ENCODE measurements at places on chromosomes 12 and 14.
A peak's percentile ranks its signal among the peaks of the same experiment; 100 is the strongest.

- DNase-seq = no peak
Observed at GRCh38 chr14:67973436-67973835, 153.9 kb downstream of the RAD51B start.

DNA sequence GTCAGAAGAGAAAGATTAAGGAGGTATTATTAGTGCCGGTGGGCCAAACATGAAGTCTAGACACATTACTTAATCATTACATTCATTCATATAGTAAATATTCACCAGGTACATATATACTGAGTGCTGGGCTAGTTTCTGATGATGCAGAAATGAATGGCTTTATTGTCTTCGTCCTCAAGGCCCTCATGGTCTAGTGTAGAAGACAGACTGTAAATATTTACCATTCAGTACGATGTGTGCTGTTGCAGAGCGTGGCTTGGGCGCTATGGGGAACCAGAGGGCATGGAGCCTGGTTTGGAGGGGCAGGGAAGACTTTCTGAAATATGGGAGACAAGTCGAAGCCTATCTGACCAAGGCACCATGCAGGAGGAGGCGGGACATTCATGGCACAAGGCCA lies 37.0 kb upstream of the TCL1B start:
- DNase-seq = no peak

GRCh38 chr14:74627076-74627475 lies 15.0 kb upstream of the LTBP2 start:
- DNase-seq = no peak

- DNase-seq = no peak
Observed at GRCh38 chr12:125996443-125996842, 931.2 kb downstream of the AACS start.

- peak; percentile 8 for DNase-seq
Observed at GRCh38 chr14:99430491-99430890, 50.2 kb downstream of the SETD3 start.

- peak; percentile 83 for DNase-seq
Observed at GRCh38 chr14:96167224-96168148, 37.2 kb upstream of the BDKRB2 start.

DNA sequence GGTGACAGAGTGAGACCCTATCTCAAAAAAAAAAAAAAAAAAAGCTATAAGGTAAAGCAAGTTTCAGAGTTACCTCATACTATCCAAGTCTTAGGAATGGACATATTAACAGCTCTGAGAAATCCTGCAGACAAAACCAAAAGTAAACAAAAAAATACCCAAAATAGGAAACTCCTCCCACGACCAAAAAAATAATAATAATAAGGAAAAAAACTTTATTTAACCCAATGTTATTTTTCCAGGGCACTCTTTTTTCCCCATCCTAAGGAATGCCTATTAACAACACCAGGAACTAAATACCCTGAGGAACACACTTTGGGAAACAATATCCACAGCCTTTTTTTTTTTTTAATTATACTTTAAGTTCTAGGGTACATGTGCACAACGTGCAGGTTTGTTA lies 135.5 kb upstream of the CCND2 start:
- no peak for DNase-seq

DNA sequence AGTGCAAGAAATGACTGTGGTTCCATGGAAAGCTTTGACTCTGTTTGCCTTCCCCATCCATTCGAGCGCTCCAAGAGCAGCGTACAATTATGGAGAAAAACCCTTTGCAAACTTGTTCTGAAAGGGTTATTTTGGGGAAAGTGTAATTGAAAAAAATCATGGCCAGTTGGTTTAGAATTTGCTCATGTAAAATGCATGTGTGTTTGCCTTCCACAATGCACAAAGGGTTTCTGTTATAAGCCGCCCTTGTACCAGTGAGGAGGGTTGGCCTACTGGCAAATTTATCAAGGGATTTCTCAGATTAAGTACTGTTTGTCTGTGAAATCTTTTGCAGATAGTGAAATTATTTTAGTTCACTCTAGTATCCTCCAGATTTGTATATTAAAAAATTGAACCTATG lies 62.7 kb upstream of the PELI2 start:
- DNase-seq = no peak

GRCh38 chr12:99772274-99772673 lies 124.7 kb downstream of the GARIN6 start:
- no peak for DNase-seq

DNA sequence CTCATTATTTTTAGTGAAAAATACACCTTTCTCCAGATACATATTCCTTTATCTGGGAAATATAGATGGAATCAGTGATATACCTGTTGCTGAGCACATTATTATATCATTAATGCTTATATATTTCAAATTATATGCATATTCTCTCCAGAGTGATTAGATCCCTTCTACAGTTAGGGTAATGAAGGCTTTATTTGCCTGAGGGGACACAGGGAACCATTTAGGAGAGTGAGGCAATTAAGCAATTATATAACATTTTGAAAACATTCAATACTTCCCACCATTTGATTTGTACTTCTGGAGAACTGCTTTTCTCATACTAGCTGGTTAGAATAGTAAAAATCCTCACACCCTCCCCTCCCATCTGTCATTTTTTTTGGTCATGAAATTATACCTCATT lies 212.8 kb upstream of the NOVA1 start:
- DNase-seq = no peak

DNA sequence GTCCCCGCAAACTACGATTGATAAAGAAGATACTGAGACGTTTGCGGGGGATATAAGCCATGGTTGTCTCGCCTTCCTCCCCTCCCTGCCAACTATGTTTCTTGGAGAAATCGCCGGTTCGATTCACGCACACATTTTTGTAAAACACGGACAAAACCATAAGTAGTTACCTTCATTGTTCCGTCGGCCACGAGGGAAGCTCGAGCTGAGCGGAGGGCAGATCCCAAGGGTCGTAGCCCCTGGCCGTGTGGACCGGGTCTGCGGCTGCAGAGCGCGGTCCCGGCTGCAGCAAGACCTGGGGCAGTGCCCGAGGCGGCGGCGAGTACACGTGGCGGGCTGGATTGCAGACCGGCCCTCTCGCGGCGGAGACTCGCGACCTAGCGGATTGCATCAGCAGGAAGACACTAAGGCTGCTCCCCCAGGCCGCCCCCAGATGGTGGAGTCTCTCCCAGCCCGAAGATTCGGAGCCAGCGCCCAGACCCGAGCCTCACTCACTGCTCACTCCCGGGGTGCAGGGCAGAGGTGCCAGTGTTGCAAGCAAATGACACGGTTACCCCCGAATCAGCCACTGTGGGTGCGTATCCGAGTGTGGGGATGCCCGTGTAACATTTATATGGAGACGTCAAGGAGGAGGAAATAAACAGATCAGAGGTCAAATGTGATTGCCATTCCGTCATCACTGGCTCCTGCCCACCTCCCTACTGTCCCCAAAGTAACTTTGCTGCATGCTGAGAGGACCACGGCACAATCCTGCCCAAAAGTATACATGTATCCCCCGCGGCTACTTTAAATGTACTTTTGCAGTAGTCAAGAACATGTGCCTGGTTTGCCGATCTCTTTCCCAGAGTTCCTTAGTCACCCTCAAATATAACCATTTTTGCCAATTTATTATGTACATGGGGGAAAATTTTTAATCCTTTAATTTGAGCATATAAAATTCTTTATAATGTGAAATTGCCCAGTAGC lies at the start of gene BCAT1:
BCAT1 (minus strand) TSS at position 345 of the 966 bp plus-strand sequence; CDS start at position 176, 169 bp downstream.
- DNase-seq = no peak

GRCh38 chr12:113082486-113083148 lies 26.1 kb downstream of the DTX1 start:
- DNase-seq = no peak

GRCh38 chr14:66104486-66104885 lies 381.7 kb upstream of the CCDC196 start:
- DNase-seq = peak; percentile 23

DNA sequence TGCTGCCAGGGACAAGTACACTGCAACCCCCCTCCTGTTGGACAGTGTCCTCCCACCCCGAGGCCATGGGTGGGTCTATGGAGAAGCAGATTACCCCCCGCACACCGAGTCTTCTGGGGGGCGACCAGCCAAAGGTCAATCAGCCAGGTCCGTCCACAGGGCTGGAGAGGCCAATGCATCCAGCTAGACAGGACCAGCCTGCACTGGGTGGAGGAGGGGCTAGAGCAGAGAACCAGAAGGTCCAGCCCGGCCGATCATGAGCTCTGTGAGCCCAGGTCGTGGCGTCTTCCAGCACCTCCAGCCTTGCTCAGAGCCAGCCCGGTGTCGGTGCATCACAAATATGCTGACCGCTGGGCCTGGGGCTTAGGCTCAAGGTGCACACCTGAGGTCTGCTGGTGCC lies 8.2 kb upstream of the ADSS1 start:
- no peak for DNase-seq

GRCh38 chr14:53916239-53916638 lies 40.4 kb downstream of the BMP4 start:
- DNase-seq = no peak

DNA sequence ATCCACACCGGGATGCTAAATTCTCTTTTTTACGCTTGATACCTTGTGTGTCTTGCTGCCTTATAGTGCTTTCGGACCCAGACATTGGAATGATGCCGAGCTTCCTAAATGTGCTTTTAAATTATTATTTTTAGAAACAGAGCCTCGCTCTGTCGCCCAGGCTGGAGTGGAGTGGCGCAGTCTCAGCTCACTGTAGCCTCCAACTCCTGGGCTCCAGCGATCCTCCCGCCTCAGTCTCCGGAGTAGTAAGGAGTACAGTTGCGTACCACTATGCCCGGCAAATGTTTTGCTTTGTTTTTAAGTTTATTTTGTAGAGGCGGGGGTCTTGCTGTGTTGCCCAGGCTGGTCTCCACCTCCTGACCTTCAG lies 489 bp upstream of the EML5 start:
- no peak for DNase-seq

- peak; percentile 73 for DNase-seq
Observed at GRCh38 chr12:80565271-80565670, 121.2 kb downstream of the PTPRQ start.

DNA sequence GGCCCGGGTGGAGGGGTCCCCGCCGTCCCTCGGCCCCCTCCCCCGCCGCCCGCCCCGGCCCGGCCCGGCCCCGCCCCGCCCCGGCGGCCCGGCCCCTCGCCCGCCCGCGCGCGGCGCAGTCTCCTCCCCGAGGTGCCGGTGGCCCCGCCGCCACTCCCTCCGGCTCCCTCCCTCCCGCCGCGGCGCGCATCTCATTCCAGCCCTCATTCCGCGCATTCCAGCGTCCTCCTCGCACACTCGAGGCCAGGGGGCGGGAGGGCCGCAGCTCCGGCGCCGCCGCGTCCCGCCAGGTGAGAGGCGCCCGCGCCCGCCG lies at the start of gene TEAD4:
TEAD4 (plus strand) TSS at position 206 of the 313 bp plus-strand sequence.
- DNase-seq = peak; percentile 40

DNA sequence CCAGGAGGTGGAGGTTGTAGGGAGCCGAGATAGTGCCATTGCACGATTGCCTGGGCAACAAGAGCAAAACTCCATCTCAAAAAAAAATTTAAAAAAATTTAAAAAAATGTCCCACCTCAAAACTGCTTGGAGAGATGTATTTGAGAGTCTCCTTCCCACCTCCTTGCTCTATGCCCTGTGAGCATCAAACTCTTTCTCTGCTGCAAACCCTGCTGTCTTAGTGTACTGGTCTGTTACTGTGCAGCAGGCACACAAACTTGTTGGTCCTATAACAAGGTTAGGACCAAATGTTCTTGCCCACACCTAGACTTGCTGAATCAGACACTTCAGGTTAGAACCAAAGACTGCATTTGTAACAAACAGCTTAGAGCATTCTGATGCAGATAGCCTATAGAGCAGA lies 153.5 kb upstream of the FUT8 start:
- DNase-seq = no peak

DNA sequence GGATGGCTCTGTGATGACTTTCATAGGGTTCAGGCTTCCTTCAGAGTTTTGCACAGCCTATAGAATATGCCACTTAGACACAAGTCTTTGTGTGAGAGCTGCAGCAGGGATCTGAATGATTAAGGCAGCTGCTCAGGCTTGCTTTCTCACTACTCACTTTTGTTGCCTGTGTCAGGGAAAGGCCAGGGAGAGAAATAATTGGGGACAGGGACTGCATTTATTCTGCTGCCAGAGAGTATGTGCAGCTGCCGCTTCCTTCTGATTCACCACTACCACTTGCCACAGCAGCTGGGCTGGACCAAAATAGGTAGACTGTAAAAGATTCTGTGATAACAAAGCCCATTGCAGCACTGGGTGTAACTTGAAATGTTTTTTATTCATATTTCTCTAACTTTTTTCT lies 49.7 kb downstream of the TRMT5 start:
- no peak for DNase-seq

GRCh38 chr12:13670285-13670866 lies 311.0 kb downstream of the GRIN2B start:
- DNase-seq = no peak

DNA sequence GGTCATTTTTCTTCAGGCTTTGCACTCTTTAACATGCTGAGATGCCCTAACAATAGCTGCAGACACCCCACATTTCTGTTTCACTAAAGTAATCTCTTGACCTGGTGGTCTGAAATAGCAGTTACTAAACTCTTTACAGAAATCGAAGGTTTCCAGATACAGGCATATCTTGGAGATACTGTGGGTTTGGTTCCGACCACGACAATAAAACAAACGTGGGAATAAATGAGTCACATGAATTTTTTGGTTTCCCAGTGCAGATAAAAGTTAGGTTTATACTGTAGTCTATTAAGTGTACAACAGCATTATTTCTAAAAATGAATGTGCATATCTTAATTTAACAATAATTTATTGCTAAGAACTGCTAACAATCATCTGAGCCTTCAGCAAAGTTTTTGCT lies 208.7 kb downstream of the EGLN3 start:
- DNase-seq = no peak

- no peak for DNase-seq
Observed at GRCh38 chr12:107178776-107179175, 85.4 kb upstream of the CRY1 start.

DNA sequence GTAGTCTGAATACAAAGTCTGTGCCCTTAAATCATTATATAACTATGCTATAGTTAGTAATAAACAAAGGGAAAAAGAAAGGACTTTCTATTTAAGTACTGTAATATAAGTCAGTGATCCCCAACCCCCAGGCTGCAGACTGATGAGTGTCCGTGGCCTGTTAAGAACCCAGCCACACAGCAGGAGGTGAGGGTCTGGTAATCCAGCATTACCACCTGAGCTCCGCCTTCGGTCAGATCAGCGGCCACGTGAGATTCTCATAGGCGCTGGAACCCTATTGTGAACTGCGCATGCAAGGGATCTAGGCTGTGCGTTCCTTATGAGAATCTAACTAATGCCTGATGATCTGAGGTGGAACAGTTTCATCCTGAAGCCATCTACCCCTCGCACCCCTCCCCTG lies 15.7 kb downstream of the NFYB start:
- DNase-seq = no peak

- no peak for DNase-seq
Observed at GRCh38 chr14:65134651-65135579, 32.6 kb upstream of the MAX start.

DNA sequence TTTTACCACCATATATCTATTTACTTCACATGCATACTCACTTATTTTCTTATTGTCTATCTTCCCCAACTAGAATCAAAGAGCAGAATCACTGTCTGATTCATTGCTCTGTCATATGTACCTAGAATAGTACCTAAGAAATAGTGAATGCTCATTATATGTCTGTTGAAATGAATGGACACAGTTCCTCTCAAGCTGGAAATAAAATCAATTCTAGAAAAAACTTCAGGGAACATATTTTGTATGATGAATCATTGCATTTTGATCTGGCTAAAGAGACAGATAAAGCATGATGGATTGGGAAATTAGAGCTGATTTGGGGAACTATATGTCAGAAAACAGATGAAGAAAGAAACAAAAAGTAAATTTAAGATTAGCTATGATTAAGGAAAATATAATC lies 623.3 kb downstream of the C12orf50 start:
- peak; percentile 74 for DNase-seq

Data from bronchial epithelial cell (primary cell).